ENCODE measurements at places on chromosomes 1 and 21. TPM values are rescaled to one million over a fixed set of nuclear protein-coding genes. Genes with fewer than 3 reads are reported as not detected.
A peak's percentile ranks its signal among the peaks of the same experiment; 100 is the strongest.

- DNase-seq: no peak
Measured at GRCh38 chr1:50913954-50914353, 46.1 kb downstream of the FAF1 start.

DNA sequence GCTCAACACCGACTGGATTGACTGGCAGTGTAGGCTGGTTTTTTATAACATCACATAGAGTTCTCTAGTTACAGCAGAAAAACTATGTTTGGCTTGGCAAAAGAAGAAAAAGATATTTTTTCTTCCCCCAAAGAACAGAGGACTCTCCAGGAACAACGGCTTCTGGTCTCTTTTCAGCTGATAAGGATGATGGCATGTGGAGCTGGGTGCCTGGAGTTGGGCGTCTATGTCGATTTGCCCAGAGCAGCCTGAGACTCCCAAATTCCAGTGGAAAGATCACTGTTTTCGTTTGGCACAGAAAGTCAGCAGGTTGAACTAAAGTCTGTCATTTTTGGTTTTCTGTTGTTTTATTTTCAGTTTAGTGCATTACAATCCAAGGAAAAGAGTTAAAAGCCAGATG lies 91.1 kb downstream of the SMYD2 start:
- DNase-seq: no peak

DNA sequence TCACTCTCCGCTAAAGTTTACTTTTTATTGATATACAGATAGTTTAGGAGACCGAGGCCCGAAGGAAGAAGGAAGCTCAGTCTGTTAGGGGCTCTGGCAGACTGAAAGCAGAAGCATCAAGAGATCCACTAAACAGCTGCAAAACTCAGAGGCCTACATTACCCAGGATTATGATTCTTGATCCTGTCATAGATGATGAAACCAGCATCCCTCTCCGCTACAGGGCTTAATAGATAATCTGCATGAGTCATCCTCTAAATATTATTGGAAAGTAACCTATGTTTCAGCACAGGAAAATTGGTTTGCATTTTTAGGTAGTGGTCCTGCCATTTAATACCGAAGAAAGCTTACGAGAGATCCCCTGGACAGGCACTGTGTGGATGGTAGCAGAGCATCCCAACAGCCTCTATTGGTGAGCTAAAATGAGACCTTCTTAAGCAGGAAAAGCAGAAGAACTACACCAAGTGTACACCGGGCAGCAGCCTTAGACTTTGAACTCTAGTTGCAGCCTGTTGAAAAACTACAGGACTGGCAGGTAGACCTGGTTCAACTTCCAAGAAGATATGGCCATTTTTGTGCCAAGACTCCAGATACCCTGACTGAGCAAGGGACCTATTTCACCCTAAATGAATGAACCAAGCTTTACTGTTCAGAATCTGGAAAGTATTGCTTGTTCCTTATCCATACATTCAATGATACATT lies 6.8 kb downstream of the CASQ2 start:
- DNase-seq: no peak

- no peak for DNase-seq
Measured at GRCh38 chr1:100213141-100213540, 35.1 kb upstream of the LRRC39 start.

DNA sequence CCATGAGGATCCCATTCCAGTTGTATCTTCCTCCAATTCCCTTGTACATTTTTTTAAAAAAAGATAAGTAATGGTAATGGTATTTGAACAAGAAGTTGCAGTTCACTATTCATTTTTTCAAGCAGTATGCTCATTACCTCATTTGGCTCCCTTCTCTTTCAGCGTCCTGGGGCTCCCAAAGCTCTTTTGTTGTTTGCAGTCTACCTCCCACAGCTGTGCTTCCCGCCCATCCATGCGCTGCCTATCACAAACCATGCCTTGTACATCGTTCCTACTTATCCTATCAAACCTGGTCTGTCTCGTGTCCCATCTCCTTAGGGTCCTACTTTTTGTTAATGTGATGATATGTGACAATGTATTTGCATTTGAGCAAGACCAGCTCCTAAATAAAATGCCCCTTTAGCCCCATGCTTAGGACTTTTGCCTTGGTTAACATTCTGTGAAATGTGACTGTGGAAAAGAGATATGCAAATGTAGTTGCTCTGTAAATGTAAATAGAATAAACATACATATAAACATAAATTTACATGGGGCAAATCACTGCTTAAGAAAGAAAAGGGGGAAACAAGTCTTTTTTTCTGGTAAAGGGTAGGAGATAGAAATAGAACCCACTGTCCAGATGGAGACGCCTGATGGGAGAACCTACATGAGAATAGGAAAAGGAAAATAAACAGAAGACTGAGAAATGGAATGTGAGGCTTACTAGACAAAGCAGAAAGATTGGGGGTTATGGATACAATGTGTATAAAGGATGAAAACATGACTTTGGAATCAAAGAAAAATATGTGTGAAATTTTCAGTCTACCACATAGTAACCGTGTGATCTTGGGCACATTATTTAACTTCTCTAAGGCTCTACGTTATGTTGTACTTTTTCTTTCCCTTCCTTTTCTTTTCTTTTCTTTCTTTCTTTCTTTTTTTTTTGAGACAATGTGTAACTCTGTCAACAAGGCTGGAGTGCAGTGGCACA lies 59.8 kb upstream of the PLXNA2 start:
- no peak for DNase-seq

- DNase-seq: no peak
Measured at GRCh38 chr1:1088801-1089680, 14.9 kb upstream of the RNF223 start.

- no peak for DNase-seq
Measured at GRCh38 chr1:21064057-21064456, 112.6 kb downstream of the EIF4G3 start.

DNA sequence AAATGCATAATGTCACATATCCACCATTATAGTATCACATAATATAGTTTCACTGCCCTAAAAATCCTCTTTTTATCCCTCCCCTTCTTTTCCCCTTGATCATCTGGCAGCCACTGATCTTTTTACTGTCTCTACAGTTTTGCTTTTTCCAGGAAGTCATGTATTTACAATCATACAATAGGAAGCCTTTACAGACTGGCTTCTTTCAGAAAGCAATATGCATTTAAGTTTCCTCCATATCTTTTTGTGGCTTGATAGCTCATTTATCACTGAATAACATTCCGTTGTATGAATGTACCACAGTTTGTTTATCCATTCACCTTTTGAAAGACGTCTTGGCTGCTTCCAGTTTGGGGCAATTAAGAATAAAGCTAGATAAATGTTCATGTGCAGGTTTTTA lies 14.3 kb upstream of the WDTC1 start:
- no peak for DNase-seq

DNA sequence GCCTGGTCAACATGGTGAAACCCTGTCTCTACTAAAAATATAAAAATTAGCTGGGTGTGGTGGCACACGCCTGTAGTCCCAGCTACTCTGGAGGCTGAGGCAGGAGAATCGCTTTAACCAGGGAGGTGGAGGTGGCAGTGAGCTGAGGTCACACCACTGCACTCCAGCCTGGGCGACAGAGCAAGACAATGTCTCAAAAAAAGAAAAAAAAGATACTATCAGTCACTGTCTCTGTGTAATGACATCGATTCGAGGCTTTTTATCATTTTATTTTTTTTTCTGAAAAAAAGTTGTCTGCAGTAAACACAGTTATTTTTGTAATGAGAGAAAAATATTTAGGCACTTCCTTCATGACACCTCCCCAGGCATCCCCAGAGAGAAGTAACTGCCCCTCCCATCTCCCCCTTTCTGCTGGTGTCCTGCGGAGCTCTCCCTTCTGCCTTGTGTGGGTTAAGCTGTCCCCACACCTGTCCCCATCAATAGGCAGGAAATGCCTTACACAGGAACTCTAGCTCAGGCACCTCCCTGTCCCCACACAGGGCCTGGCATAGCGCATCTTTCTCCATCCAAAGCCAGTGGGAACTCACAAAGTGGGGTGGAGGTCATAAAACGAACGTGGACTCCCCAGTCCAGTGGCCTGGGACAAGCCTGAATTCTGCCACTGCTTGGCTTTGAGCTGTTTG lies 132.0 kb downstream of the SYF2 start:
- DNase-seq: no peak

DNA sequence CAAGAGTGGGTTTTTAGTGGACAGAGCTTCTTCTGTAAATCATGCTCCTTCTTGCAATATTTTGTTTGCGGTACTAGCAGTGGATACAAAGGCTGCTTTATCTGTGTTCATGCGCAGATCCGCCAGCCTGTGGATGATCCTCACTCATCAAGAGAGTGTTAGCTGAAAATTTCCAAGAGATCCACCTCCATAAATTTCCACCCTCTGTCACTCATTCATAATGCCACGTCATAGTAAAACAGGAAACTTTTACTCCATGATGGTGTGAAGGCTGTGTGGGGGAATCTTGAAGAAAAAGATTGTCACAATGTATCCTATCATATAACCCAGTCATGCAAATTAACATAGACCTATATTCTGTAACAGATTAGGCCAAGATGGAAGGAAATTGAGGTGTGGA lies 4.4 kb upstream of the MAPKAPK2 start:
- no peak for DNase-seq

GRCh38 chr1:6254691-6255090 lies 6.2 kb downstream of the GPR153 start:
- DNase-seq: no peak

DNA sequence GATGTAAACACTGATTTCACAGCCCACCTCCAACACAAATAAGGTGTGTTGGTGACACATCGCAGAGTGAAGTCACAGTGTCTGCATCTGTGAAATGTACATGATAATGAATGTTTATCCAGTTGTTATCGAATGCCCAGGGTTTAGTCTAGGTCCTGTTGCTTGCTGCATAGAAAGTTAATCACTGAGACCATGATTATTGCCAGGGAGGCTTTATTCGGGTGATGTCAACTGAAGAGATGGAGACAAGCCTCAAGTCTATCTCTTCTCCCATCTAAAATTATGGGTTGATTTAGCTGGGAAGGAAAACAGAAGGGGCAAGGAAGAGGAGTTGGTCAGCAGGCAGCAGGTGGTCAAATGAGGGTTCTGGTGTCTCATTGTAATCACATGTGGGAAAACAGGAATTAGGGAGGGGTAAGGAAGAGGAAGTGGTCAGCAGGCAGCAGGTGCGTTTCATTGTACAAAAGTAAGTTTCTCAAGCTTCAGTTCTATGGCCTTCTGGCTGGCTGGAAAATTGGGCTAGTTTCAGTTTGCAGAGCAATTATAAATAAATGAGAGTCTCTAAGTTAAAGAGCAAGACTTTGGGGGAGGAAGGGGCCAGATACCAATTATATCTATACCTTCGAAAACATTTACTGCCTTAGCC lies 146.3 kb upstream of the DNAH14 start:
- DNase-seq: peak; percentile 72

- DNase-seq: no peak
Measured at GRCh38 chr1:174965362-174966007, 34.3 kb upstream of the CACYBP start.

DNA sequence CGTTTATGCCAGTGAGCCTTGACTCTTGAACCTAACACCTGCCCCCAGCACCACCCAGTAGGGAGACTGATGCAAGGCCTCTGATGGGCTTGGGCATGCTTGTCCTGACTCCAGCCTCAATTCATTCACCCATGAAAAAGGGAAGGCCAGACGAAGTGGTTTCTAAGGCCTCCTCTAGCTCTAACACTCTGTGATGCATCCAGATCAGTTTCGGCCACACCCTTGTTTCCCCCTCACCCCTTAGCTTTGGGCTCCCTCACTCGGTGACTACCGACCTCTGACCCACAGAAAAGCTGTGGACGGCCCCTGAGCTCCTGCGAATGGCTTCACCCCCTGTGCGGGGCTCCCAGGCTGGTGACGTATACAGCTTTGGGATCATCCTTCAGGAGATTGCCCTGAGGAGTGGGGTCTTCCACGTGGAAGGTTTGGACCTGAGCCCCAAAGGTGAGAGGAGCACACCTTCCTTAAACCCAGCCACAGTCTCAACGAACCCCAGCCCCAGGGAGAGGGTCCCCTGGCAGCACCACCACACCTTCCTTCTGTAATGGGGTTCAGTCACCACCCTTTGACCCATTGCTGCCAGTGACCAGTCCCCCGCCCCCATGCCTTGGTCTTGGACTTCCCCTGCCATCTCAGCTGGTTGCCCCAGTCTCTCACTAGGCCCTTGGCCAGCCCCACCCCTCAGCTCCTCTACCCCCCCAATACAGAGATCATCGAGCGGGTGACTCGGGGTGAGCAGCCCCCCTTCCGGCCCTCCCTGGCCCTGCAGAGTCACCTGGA lies 9.0 kb downstream of the NPR1 start:
- DNase-seq: no peak

- DNase-seq: no peak
Measured at GRCh38 chr1:33178836-33179439, 2.9 kb downstream of the TRIM62 start.

DNA sequence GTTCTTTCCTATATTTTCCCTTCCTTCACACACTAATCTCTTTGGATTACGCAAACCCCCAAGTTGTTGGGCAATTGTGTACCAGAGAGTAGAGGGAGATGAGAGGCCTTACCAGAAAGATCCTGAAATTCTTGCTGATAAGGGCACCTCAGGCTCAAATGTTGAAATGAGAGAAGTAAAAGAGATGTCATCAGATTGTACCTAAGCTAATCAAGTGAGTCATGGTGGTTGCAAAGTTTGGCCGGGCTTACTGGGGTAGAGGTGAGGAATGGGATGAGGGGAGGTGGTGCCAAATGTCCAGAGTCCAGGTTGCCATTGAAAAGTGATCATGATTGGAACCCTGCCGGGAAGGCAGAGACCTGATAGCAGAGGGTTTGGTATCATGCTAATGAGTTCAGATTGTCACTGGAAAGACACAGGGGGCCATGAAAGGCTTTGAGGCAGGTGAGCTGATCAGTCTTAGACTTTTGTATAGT lies 43.1 kb downstream of the OPTC start:
- DNase-seq: no peak

GRCh38 chr1:226655251-226656163 lies 83.6 kb downstream of the ITPKB start:
- no peak for DNase-seq

GRCh38 chr1:180231506-180231921 lies 1.4 kb downstream of the LHX4 start:
- DNase-seq: no peak

DNA sequence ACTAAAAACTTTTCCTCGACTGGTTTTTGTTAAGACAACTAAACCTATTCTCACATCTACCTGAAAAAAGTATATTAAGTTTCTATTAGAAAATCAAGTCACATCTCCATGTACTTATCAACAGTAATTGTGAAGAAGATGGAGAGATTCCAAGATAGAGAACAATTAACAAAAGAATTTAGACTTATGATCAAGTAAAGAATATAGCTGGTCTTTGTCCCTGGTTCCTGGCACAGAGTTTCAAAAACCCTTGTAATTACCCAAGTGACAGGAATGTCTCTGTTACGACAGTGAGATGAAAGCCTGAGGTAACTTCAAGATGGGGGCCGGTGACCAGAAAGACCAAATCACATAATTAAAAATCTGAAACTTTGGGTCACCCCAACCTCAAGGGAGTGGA lies 91.6 kb downstream of the ASH1L start:
- DNase-seq: no peak

GOLPH3L gene
- 27.9 TPM for polyA plus RNA-seq

ABCG1 gene
- 1.3 TPM for polyA plus RNA-seq

GCLM gene
- polyA plus RNA-seq: 17.3 TPM

REG4 gene
- polyA plus RNA-seq: not detected

ETV3L gene
- polyA plus RNA-seq: 1.2 TPM

LAMB3 gene
- polyA plus RNA-seq: 0.18 TPM

ZBTB8A gene
- 5.0 TPM for polyA plus RNA-seq

CCDC190 gene
- not detected for polyA plus RNA-seq

All from GM12878 (cell line).